ENCODE measurements at places on chromosomes 6 and 20. TPM values are rescaled to one million over a fixed set of nuclear protein-coding genes. Genes with fewer than 3 reads are reported as not detected.

- no peaks in the 10 kb centered on the region for H3K36me3 ChIP-seq
- H3K4me3 ChIP-seq: no peak overlapping the region
- no peaks in the 10 kb centered on the region for H3K4me1 ChIP-seq
- no peak overlapping the region for H3K27ac ChIP-seq
- DNase-seq: no peak
- no peaks in the 10 kb centered on the region for H3K27me3 ChIP-seq
These were observed 66.6 kb downstream of the NHLRC1 start for GRCh38 chr6:18055714-18056382.

DNA sequence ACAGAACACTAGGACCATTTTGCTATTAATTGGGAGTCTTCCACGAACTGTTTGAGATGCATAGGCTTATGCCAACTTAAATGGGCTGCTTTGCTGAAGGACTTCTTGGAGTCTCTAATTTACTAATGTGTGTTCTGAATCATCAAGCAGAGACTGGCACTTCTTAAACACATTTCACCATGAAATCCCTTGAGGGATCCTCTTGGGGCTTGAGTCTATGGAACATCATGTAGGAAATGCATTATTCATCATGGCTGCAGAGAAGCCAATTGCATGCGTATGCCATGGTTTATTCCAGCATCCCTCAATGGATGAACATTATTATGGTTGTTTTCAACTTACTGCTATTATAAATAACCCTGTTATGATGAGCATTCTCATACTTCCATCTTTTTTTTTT is 73.4 kb downstream of the FGD2 start:
- H3K4me3 ChIP-seq: no peak overlapping the region
- no peaks in the 10 kb centered on the region for H3K27me3 ChIP-seq
- H3K36me3 ChIP-seq: no peaks in the 10 kb centered on the region

DNA sequence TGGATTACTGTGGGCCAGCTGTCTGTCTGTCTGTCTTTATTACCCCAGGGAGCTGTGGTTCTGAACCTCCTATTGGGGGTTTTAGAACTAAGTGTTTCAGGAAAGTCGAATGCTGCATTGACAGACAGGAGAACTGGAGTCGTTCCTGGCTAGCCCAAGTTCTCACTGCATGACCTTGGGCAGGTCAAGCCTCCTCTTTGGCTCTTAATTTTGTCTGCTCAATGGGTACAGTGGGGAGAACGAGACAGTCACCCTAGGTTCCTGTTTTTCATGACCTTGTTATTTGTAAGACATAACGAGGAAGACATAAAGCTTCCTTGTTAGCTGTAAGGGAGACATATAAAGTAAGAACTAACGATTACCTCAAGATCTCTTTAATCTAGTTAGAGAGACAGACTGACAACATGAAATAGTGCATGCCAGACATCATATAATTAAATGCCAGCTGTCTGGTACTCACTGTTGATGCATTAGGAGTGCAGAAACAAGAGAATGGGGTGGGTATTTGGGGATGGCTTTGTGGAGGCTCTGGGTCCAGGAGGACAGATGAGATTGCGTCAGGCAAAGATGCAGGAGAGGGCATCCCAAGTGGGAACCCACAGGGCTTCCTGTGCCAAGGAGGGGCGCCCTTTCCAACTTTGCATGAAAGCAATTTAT is 3.7 kb upstream of the CCDC167 start:
- H3K4me3 ChIP-seq: no peak overlapping the region
- H3K27me3 ChIP-seq: no peaks in the 10 kb centered on the region
- peaks cover 7% of the 10 kb centered on the region for H3K4me1 ChIP-seq
- no peak overlapping the region for H3K27ac ChIP-seq

DNA sequence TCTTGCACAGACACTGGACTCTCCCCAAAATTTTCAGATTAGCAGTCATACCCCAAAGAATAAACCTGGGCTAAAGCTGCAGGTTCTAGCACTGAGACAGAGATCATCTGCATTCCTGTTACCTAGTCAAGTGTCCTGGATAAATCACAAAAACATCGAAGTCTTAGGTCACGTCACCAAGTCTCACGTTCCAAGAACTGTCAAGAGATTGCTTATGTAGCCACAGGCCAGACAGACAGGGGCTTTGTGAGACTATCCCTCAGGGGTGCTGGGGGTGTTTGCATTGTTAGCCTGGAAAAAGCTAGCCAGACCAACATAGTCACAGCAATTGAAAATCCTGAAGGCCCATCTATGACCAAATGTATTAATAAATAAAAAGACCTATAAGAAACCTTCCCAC is 243.1 kb upstream of the PREP start:
- H3K4me3 ChIP-seq: no peak overlapping the region
- no peaks in the 10 kb centered on the region for H3K27me3 ChIP-seq
- H3K27ac ChIP-seq: no peak overlapping the region
- DNase-seq: no peak

Gene TP53INP2
- total RNA-seq: 0.88 TPM

All from SJSA1 (cell line).